ENCODE measurements at places on chromosomes 1 and 21.

DNA sequence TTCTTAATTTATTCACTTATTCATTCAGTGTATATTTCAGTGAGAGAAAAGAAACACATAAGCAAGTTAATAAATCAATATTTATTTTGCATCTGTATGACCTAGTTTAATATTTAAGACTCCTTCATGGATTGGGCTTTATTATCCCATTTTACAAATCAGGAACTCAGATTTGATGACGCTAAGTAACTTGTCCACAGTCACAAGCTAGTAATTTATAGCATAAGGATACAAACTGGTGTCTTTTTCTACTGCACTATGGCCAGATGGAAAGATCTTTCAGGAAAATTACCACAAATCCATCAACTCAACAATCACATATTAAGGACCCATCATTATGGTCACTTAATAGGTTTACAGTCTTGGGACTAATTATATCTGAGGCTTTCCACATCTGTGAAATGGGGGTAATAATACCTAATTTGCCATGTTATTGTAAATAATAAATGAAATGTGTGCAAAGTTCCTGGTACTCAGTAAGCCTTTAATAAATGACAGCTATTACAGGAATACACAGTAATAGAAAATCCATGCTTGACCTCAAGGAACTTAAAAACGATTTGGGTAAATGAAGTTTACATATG, 13.3 kb downstream of the CDKN2C start:
- no peak for DNase-seq

- no peak for DNase-seq
Measured at GRCh38 chr1:228045405-228045804, 37.1 kb upstream of the ARF1 start.

GRCh38 chr1:168032029-168032428, 95.2 kb upstream of the MPC2 start:
- DNase-seq: no peak

DNA sequence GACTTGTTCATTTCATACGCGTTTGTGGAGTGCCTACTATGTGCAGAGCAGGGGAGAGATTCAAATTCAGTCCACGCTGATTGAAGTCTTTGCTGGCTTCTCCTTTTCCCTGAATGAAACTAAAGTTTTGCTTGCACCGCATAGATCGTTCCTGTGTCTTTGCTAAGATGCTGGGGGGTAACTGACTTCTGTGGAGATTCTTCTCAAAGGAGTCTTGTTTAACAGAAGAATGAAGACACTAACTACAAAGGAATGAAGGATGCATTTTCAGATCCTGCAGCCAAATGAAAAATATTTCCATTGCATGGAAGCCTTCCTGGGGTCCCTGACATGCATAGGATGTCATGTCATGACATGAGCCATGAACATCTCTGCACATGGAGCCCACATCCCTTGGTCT, 26.9 kb upstream of the H6PD start:
- no peak for DNase-seq

DNA sequence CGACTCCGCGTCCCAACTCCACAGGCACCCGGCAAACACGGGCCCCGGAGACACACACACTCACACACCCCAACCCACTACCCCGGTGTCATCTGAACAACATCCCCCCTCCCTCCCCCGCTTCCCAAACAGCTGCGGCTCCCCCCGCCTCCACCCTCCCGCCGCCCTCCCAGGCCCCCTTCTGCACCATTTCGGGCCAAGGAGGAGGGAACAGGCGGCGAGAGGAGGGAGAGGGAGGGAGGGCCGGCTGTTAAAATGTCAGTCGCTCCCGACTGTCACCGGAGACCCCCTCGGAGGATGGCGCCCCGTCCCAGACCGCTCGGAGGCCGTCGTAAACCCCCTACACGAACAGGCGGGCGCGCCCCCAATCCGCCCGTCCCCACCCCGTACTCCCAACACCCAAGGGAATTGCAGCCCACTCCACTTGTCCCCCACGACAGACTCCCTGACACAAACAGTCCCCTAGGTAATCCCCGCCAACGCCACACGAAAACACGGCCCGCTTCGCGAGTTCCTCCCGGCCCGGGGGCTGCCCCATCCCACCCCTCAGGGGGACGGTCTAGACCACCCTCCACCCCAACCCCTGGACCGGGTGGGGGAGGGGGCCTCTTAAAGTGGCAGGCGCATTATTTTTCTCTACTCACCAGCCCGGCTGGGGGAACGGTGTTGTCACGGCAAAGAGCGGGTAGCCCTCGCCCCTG, 583 bp downstream of the MEF2D start:
- DNase-seq: peak; percentile 49

- DNase-seq: no peak
Measured at GRCh38 chr1:59225594-59226316, 71.1 kb upstream of the FGGY start.

- no peak for DNase-seq
Measured at GRCh38 chr1:208201229-208201628, 43.0 kb downstream of the PLXNA2 start.

DNA sequence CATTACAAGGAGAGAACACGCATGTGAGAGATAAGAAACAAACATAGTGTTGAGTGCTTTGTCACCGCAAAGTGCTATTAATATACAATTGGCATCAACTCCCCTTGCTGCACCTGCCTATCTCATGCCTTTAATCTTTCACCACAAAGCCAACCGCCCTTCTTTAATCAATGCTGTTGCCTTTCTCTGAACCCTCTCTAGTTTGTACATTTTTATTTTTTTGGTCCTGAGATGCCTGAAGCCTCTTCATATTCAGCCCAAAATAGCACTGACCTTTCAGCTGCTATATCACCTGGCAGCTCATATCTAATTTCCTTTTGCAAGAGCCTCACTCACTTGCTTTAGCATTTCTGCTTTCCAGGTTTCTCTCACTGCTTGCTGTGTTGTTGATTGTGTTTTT, 504.7 kb downstream of the NUF2 start:
- no peak for DNase-seq
